NCI-H146 (cell line): ENCODE measurements at places on chromosomes 3 and 15.

DNA sequence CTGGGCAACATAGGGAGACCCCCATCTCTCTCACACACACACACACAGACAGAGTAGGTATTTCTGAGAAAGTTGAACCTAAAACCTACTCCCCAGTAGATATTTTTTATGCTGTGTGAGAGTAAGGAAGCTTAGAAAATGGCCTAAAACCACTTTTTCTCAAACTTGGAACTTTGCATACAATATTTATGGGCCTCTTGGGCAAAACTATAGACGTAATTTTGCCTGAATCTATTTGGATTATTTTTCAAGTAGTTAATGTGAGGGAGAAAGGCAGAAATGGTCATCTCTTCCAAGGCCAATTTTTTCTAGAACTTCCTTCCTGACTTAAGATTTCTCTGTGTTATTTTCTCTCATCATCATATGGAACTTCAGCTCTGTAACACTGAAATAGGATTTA, 81.7 kb downstream of the ZNF609 start:
- no peak for DNase-seq

GRCh38 chr3:18892047-18892446, 256.3 kb upstream of the KCNH8 start:
- DNase-seq = no peak

- DNase-seq = no peak
Measured at GRCh38 chr3:34676436-34676835, 878.0 kb downstream of the PDCD6IP start.

- DNase-seq = no peak
Measured at GRCh38 chr15:52071570-52071969, 41.0 kb downstream of the BCL2L10 start.

DNA sequence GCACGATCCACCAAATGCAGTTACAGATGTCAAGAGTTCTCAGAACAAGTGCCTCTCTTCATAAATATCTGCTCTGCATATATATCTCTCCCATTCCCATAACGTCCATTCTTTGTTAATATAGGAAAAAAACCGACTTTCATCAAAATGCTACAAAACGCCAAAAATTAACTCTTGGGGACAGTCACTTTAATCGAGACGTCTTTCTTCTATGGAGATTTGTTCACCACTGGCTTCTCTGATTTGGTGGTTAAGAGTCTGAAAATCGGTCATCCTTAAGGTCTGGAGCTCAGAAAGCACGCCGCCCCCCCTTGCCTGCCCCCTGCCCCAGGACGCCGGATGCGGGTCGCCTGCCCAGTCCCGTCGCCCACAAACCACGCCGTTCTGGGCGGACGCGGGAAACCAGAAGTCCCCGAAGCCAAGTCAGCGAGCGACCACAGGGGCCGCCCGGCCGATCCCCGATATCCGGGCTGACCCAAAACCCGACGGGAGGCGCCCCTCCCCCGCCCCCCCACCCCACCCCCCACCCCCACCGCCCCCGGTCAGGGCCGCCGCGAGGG, 252.7 kb downstream of the TJP1 start:
- DNase-seq = no peak

GRCh38 chr3:1798711-1799405, 299.8 kb upstream of the CNTN4 start:
- no peak for DNase-seq

- DNase-seq = no peak
Measured at GRCh38 chr3:5012367-5012766, 33.1 kb downstream of the BHLHE40 start.

- DNase-seq = no peak
Measured at GRCh38 chr3:24505691-24506550, 11.3 kb upstream of the THRB start.

GRCh38 chr15:36605604-36606263, 26.3 kb downstream of the CDIN1 start:
- DNase-seq = peak; percentile 44

DNA sequence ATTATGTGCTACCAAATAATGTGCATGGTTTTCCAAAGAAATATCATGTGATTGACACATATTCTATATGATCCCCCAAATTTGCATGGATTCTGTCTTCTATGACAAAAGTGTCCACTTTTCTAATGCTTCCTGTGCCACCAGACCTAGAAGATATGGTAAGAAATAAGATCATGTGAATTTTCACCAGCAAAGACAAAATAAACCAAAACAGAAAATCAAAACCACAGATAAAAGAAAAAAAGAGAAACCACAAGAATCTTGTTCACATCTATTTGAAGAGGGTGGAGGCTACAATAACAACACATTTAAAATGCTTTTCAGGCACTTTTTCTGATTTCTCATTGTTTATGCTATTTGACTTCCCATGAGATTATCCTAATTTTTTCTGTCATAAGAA, 303.4 kb downstream of the DIPK2A start:
- DNase-seq = no peak

- DNase-seq = peak; percentile 48
Measured at GRCh38 chr15:52078876-52079700, 33.5 kb downstream of the BCL2L10 start.

DNA sequence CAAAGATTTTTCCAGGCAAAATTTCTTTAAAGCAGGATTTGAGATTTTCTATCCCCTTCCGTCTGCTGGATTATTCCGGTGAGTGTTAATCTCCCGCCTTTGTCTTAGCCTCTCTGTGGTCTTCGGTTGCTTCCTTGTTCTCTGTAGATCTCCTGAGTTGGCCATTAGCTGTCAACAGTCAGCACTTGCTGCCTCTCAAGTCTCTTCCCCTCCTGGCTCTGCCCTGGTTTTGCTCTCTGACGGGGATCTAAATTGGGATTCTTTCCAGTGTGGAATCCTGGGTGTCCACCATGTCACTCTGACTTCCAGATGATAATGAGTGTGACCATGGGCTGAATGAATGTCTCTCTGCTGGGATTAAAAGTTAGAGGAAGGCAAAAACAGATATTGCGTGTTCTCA, 121.5 kb downstream of the IGF1R start:
- no peak for DNase-seq
